Stimulated activated CD8-positive, alpha-beta memory T cell treated with anti-CD3 and anti-CD28 coated beads, Interleukin-15, amount 100 ng/mL, for 48 hours (primary cell): ENCODE measurements at places on chromosomes 12 and 14.
A peak's percentile ranks its signal among the peaks of the same experiment; 100 is the strongest.

DNA sequence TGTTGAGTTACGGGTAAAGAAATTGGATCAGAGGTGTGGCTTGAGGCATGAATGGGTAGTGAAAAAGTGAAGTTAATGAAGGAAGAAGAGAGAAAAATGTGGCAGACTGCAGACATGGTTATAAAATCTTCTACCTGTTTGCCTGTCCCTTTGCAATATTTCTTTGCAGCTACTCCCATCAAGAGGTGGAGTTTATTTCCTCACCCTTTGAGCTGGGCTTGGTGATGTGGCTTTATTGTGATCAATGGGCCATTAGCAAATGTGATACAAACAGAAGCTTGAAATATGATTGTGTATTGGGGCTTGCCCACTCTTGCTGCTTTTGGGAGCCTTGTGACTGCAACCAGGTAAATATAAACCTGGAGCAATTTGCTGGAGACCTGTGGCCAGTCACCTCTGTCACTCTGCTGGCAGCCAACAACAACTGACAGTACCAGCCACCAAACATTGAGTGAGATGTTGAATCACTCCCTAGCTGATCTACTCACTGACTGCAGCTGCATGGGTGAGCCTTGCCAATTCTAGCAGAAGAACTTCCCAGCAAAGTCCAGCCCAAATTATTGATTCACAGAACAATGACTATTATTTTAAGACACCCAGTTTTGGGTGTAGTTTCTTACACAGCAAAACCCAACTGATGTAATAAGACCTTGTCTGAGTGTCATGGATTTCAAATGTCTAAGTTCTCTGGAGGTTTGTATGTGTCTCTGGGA, 151.0 kb upstream of the ATP2B1 start:
- DNase-seq = no peak

- DNase-seq = no peak
Observed at GRCh38 chr14:68522510-68523325, 270.1 kb downstream of the ZFP36L1 start.

DNA sequence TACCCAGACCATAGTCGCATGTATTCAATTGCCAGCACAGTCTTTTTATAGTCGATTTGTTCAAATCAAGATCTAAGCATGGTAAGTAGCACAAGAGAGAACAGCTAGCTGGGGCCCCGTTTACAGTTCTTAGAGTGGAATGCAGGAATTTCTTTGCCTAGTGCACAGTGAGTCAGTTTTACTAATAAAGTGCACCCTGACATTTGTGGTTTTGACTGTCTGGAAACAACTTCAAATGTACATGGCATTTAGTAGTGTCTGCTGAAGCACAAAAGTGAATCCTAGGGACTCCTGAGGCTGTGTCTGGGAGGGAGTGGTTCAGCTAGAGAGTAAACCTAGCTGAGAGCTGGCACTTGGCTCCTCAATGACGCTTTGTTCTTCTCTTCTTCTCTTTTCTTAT, 64.9 kb downstream of the TMX1 start:
- DNase-seq = no peak

DNA sequence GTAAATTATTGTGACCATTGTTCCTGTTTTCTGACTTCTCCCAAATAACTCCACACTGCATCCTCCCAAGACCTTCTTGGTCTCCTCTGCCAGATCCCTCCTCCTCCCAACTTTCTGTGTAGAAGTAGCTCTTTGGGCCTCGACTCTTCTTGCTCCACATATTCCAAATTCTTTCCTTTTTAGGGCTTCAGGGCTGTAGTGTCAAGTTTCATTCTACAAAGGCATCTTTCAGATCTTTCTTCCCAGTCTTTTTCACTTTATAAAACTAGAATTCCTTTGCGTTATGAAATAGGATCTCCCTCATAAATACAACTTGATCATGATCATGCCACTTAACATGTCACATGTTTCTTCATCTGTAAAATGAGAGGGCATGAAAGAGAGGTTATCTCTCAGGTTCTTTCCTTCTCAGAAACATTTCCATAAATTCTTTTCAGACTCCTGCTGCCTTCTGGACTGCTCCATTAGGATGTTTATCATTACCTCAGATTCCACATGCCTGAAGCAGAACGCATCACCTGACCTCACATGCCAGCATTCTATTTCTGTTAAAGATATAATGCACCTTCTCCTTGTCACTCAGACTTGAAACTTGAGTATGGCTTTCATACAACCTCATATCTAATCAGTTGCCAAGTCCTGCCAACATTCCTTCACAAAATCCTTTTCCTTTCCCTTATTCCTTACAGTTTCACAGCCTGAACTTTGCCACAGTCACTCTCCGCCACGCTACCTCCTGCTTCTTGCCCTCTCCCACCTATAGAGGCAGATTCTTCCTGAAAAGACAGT, 8.5 kb downstream of the SLC38A1 start:
- no peak for DNase-seq

- no peak for DNase-seq
Observed at GRCh38 chr14:95312311-95312710, 7.4 kb downstream of the CLMN start.

GRCh38 chr14:105765893-105766614, 239.7 kb downstream of the TMEM121 start:
- no peak for DNase-seq

GRCh38 chr12:113917393-113917792, 48.7 kb downstream of the RBM19 start:
- DNase-seq = no peak

DNA sequence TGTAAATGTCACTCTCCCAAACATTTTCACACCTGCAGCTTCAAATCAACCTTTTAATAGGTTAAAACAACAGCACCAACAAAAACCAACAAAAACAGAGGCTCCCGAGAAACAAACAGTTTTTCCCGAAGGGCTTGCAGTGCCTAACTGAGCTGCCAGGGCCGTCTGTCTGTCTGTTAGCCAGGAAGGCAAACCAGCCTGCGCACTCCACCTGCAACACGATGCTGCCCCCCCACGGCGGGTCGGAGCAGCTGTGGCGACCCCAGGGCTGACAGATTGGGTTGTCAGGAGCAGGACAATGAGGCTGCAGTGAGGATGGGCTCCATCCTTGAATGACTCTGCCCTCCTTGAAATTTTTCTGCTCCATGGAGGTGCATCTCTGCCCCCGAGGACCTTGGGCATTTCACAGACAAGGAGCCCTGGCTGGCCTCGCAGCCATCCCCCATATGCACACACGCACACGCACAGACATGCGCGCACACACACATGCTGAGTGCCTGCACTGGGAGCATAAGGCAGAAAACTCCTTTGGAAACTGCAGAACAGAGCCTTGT, 2.6 kb downstream of the RTL1 start:
- no peak for DNase-seq

GRCh38 chr12:57431654-57432188, 878 bp upstream of the R3HDM2 start:
- no peak for DNase-seq

DNA sequence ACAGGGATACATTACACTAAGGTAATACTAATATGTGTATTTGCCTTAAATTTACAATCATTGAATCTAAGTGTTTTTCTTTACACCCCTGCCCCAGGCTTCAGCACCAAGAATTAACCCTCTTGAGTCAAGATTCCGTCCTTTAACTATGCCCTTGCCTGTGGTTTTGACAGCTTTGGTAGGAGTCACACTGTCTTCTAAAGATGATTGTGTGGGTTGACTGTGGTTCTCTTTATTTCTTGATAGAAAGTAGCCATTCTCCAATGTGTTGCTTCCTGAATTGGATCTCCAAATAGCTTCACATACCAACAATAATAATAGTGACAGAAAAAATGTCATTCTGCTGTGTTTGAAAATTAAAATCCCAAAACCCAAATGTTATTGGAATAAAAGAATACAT, 3.6 kb downstream of the CLEC7A start:
- no peak for DNase-seq

DNA sequence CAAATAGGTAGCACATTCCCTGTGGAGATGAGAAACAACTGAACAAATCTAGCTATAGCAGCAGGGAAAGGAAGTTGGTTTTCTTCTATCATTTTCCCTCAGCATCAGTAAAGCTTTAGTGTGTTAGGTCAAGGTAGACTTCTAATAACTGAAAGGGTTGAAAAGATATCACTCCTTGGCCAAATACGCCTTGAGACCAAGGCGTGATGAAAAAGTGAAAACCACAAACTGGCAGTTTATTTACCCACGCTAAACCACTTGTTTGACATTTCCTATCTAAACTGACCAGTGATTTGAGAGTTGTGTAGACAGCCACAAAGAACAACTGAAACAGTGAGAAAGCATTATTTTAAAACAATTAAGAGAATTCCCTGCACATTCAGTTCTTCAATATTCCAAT, 99.6 kb upstream of the SOX5 start:
- no peak for DNase-seq

- DNase-seq = no peak
Observed at GRCh38 chr14:54490445-54491175, 1.8 kb upstream of the GMFB start.

DNA sequence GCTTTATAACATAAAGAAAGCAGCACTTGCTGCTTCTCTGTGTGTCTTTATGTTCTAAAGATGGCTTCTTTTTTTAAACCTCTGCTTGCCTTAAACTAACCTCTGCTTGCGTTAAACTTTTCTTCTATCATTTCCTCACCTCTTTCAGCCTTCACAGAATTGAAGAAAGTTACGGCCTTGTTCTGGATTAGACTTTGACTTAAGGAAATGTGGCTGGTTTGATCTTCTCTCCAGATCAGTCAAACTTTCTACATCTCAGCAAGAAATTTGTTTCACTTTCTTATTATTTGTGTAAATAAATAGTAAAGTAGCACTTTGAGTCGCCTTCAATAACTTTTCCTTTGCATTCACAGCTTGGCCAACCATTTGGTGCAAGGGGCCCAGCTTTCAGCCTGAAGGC, 64.2 kb downstream of the CMAS start:
- no peak for DNase-seq

GRCh38 chr14:71765505-71765904, 166.7 kb upstream of the RGS6 start:
- no peak for DNase-seq

DNA sequence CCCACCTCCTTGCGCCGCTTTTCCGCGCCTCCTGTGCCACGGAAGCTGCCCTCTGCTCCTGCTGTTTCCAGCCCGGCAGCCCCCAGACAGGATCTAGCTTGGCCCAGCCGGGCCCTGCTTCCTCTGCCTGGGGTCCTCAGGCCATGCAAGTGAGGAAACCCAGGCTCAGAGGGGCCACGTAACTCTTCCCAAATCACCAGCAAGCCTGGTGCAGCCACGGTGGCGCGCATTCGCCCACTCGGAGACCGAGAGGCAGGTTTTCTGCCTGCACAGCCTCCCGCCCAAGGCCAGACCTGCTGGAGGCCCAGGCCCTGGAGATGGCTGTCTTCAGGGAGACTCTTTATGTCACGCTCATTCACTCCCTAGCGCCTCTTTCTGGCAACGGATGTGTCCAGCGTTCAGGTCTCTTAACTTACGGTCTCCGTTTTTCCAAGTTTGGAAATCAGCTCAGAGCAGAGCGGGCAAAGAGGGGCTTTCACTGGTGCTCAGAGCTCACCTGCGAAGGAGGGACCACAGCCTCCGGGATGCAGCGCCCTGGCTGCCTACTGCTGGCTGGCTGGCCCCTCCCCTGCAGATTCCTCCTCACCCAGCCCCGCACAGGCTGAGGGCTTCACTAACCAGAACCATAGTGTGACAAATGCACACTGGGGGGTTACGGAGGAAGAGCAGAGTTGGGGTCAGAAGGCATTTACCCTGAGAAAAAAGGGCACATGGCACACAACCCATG, 20.6 kb upstream of the CEP170B start:
- DNase-seq = no peak

DNA sequence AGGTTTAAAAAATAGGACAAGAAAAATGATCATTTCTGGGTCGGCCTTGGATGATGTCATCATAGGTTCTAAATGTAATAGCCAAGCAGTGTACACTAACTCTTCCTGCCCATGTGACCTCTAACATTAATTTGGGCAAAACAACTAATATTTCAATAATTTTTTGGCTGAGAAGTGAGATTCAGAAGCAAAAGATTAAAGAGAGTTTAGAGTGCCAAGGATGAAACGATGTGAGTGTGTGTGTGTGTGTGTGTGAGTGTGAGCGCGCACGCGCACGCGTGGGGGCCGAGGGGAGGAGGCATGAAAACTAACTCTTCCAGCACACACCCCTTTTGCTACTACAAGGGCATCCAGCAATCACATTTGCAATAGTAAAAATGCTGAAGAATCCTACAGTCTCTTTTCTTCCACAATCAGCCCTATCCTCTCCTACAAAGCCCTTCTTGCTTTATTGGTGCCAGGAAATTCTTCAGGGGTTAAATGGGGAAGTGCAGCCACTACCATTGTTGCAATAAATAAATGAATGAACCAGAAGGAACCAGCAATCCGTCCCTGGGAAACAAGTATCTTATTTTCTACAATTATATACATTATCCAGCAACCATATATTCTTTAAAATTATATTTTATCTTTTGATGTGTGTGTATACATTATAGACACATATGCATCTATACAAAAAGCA, 52.9 kb downstream of the PEBP1 start:
- no peak for DNase-seq

- no peak for DNase-seq
Observed at GRCh38 chr14:50855558-50855957, 16.3 kb upstream of the ABHD12B start.

DNA sequence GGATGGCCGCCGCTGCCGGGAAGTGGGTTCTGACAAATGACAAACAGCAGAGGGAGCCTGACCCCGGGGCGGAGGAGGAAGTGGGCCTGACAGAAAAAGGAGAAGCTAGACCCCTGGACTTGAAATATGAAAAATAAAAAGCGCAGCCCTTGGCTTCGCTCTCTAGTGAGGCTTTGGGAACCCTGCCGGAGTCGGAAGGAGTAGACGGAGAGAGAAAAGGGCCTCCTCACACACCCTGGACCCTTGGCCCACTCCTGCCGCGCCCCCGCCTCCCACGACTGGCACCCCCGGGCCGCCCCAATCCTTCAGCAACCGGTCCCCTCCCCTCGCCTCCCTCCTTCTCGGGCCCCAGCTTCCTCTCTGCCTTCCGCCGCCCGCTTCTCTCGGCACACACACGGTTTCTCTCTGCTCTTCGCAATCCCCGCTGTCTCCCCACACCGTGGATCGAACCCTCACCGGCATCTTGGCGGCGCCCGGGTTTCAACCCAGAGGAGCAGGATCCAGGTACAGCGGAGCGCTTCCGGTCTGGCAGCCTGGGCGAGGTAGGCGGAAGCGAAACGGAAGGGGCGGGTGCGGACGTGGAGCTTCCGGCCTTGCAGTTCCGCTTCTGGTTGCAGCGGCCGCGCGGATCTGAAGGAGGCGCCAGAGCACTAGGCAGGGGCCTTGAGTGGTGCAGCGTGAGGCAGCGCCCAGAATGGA, at the start of gene ARPC3:
TSS of gene ARPC3 (minus strand) at position 539 of the 699 bp plus-strand sequence. CDS start at position 462, 77 bp downstream.
- DNase-seq = peak; percentile 92

GRCh38 chr14:104374718-104375080, 204.9 kb upstream of the C14orf180 start:
- DNase-seq = no peak

DNA sequence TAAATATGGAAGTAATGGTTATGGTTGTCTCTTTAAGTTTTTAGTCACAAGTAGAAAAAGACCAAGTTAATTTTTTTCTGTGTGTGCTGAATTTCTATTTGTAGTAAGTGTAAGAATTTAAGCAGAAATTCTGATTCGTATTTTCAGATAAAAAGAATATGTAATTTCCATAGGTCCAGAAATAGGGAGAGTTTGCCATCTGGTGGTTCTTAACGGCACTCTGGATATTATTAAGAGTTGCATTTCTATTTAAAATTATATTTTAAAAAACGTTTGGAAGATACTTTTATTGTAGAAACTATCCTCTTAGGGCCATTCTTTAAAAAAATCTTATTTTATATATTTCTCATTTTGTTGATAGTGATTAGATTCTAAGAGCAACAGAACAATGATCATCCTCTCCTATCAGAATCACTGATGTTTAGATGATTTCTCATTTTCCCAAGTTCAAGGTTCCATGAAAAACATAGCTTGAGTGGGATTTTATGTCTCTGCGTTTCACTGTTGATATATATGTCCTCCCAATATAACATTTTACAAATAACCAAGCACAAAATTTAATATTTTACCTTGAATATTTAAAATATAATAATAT, 88.3 kb downstream of the LRRK2 start:
- DNase-seq = no peak
